EH (cell line): ENCODE measurements at places on chromosomes 2 and 18.

DNA sequence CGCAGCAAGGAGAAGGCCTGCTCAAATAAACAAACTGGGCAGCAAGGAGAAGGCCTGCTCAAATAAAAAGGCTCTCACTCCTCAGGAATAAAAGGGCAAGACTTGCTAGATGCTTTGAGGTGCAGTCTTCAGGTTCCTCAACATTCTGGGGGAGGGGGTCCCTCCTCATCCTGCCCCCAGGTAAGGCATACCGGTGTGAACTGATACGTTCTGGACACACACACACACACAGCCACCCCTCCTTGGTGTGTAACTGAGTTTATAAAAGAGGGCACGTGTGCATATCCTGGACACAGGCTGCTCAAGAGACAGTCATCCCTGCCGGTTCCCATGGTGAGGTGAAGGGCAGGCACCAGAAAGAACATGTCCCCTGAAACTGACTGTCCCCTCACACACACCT, 4.5 kb downstream of the TEX261 start:
- no peak for DNase-seq

GRCh38 chr2:159807183-159808031, 9.4 kb upstream of the CD302 start:
- peak; percentile 64 for DNase-seq

DNA sequence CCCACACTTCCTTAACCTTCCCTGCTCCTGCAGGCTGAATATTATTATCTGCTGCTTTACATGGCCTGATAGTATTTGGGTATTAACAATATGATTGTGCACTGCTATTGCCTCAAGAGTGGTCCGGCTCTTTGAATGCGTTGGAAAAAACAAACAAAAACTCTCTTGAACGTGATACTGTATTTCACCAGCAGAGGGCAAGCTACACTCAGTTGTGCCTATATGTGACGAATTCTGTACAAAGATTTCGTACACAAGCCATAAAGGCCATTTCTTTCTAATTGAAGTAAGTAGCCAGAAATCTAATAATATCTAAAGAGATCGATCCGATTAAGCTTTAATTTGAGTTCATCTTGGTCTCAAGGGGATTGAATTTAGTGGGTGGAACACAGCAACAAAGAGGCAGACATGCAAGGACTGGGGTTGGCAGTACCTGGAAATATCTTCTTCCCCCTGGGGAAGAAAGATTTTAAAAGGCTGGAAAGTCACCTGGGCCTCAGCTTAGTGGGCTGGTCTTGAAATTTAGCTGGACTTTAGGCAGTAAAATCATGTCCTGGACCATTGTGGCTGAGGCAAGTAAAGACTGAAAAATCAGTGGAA, 49.3 kb upstream of the RAB6D start:
- DNase-seq = peak; percentile 62

DNA sequence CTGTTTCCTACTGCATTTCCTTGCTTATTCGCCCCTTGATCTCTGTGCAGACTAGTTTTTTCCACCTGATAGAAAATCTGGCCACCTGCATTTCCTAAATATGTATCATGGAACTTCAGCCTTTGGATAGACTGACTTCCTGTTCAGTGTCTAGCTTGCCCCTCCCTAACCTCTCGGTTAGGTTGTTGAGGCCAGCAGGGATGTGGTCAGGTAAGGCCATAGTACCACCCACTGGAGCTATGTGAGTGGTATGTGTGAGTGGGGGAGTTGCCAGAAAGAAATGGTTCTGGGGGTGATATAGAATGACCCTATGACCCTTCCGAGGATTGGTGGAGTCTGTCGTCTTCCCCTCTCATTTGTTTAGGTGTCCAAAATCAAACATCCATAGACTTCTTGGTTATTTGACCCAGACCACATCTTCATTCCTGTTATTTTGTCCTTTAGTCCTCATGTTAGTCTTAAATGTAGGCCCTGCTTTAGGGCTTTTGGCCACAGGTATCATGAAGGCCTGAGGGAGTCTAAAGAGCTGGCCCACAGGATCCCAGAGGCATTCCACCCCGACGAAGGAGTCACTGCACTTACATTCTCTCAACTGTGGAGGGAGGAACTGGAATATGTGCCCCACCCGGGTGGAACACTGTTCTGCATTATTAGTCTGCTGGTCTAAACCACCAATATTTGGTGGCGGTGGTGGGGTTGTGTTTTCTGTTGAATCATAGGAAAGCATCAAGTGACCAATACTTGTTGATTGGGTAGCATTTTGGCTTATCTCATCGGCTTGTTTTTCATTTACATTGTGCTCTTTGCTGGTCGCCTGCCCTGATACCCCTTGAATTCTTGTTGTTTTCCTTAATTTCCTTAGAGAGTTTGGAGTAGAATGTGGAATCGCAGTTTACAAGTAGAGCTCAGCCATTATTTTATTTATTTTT, 21.9 kb downstream of the CAB39 start:
- DNase-seq = no peak

DNA sequence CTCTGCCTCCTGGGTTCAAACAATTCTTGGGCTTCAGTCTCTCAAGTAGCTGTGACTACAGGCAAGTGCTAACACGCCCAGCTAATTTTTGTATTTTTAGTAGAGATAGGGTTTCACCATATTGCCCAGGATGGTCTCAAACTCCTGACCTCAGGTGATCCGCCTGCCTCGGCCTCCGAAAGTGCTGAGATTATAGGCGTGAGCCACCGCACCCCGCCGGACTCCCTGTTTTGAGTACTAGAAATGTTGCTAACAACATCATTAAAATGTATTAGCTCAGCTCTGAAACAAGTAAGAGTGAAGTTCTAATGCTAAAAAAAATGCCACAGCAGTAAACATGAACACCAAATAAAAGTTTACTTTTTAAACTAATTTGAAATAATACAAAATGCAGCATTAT, 937.7 kb downstream of the CPS1 start:
- no peak for DNase-seq

DNA sequence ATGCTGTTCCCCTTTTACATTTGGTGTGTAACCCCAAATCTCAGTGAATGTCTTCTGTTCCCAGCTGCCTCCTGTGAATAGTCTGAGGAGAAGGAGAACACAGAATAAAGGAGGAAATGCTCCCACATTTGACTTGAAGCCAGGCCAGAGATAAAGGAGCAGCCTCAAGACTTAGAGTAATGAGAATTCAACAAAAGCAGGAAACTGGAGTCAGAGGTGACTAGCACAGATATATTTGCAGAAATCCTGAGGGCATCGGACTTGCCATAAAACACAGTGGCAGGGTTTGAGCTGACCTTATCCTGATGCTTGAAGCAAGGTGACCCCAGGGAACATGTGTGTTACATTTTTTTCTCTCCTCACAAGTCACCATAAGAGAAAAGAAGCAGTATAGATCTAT, 291.4 kb upstream of the RND3 start:
- peak; percentile 31 for DNase-seq

- DNase-seq = peak; percentile 37
These were observed 179.5 kb downstream of the CELF4 start for GRCh38 chr18:37385846-37386778.

DNA sequence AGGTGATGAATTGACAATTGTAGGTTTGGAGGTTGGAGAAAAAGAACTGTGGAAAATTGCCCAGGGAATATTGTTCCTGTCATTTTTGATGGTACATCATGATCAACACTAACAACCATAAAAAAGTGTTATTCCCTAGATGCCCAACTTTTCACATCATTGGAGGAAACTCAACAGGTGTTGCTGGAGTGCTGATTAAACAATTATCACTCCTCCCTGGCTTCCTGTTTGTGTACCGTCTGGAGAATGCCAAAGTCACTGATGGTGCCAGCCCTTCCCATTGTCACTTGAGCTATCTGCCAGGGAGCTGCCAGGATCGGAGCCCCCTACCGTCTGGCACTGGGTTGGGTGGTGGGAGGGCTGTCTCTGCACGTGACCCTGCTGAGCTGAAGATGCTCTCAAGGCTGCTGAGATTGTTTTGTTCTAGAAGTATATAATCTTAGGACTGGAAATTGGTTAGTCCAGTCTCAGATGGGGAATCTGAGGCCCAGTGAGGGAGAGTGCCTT, 156.9 kb downstream of the PRKCE start:
- no peak for DNase-seq

DNA sequence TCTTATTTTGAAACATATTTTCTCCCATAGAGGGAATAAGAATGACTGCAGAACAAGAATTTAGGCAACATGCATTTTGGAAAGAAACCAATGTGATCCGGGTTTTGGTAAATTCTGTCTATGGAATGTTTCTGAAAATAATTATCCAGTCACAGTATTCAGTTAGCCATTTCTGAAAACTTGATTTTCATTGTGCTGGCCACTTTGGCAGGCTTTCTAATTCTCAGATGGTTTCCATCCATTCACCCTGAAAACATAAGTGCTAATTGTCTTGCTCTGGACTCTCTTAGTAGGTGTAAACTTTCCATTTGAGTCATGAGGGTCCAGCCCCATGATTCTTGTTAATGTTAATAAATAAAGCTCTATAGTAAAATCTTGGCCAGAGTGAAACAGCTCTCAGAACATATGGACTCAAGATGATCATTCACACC, 176.5 kb downstream of the RBM43 start:
- no peak for DNase-seq

DNA sequence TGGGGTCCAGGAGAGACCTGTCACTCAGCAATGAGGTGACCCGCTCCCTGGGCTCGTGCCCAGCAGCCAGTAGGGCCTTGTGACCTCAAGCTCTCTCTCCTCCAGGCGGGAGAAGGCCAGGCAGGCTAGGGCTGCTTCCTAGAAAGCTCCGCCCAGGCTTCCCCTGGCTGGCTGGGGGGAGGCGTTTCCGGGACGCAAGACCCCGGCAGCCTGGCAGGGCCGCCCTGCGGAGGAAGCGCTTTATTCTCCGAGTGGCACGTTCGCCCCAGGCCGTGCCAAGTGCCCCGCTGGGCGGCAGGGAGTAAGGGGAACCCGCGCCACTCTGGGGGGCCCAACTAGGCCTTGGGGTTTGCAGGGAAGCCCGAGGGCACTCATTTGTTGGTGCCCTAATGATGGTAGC, 21.2 kb upstream of the EPAS1 start:
- peak; percentile 47 for DNase-seq

DNA sequence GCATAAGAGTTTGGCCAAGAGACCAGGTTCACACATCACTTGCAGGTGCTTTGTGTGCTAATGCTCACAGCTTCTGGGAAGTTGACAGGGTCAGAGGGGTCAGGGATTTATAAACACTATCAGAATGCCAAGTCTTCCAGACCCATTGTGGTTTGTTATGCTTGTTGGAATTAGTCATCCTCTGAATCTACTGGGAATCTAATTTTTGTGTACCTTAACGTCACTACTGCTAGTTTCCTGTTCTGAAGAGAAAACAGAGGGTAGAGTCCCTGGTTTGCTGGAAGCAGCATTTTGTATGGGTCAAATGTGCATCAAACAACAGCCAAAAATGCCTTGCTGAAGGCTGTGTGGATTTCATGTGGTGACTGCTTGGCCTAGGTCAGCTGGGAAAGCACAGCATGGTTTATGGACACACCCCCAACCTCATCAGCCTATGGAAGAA, 33.3 kb downstream of the ANTXR1 start:
- peak; percentile 88 for DNase-seq

- DNase-seq = no peak
These were observed 13.9 kb downstream of the CLASP1 start for GRCh38 chr2:121635371-121635770.

GRCh38 chr2:222734703-222735014, 63.2 kb downstream of the MOGAT1 start:
- DNase-seq = no peak

- DNase-seq = no peak
These were observed 38.7 kb downstream of the TTC39C start for GRCh38 chr18:24053211-24053610.

DNA sequence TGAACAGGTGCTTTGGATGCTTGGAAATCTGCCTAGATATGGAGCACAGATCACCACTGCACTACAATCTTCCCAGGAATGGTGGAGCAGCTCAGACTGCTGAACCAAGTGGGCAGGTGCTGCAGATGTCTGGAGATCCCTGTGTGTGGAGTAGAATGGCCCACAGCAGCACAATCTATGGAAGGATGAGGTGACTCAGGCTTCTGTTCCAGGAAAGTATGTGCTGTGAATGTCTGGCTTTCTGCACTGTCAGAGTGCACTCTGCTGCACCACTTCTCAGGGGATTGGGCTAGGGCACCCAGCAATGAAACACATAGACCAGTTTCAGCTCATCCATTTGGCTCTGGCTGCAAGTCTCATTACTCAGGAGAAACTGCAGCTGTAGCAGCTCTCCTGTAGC, 865.4 kb upstream of the NXPH2 start:
- no peak for DNase-seq

DNA sequence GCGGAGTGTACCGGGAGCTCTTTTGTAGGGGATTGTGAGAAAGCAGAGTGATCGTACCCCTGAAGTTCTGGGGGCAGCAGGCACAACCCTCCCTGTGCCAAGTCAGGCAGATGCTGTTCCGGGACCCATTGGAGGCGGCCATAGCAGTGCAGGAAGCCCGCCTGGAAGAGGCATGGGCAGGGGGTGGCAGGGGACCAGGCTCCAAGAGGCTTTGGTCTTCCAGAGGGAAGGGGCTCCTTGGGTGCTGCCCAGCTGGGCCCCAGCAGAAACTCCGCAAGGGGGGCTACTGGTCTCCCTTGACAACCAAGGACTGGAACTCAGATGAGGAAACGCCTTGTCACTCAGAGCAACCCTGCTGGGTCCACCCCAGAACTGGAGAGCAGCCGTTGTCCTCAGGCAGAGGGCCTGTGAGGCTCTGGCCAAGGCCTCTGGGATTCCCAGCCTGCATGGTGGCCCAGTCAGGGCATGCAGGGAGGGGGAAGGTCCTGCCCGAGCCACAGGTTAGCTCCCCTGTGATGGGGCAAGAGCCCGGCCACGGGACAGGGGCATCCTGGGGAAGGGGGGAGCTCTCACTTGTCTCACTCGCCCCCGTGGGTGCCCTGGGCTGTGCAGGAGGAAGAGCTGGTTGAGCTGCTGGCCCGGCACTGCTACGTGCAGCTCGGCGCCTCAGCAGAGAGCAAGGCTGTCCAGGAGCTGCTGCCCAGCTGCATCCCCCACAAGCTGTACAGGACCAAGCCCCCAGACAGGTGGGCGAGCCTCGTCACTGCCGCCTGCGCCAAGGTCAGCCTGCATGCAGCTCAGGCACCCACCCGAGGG, 21.0 kb upstream of the GPR17 start:
- peak; percentile 7 for DNase-seq

DNA sequence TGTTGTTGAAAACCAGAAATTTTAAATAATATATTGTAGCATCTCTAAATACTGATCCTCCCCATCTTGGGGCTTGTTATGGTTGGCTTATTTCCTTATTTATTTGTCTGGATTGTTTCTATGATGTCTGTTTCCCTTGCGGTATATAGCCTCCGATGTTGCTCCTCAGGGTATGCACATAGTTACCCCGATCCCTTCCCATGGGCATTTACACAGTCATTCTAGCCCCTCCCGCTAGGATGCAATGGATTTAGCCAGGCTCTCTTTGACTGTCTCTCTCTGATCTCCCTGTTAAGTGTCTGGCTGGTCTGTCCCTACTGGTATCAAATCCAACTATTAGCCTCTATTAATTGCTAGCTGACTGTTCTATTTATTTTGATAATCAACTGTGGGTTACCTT, 91.8 kb upstream of the CRACDL start:
- DNase-seq = no peak

- peak; percentile 19 for DNase-seq
These were observed 536 bp downstream of the PDE1A start for GRCh38 chr2:182426082-182426917.
